Stimulated activated naive CD8-positive, alpha-beta T cell treated with anti-CD3 and anti-CD28 coated beads, Interleukin-15, amount 100 ng/mL, for 72 hours (primary cell): ENCODE measurements at places on chromosomes 11 and 22.
A peak's percentile ranks its signal among the peaks of the same experiment; 100 is the strongest.

- DNase-seq, result no peak
Measured at GRCh38 chr11:115743719-115744118, 239.5 kb upstream of the CADM1 start.

GRCh38 chr22:25883482-25884033 lies 141.6 kb downstream of the MYO18B start:
- no peak for DNase-seq

- DNase-seq, result no peak
Measured at GRCh38 chr11:64048042-64048854, 12.5 kb downstream of the FLRT1 start.

DNA sequence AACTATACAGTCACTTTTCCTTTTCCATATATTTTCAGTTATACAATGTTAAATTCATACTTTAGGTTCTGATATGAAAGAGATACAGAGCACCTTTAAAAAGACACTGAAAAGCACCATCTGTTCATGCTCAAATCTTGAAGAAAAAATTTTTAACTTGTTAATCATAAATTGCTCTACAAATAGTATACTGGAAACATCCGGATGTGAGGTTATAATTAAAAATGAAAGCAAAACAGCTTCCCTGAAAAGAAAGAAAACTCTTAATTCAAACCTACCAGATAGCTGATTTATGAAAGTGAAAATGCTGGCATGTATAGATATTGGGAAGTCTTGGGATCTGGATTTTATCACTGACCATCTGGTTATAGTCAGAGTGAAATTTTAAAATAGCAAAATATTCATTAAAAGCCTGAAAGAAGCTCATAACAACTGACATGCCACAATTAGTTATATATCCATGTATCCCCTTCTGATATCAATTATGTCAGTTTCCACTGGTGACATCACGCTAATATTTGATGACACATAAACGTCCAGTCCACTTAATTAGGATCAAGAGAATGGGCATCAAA lies 740.0 kb downstream of the DLG2 start:
- DNase-seq, result no peak

DNA sequence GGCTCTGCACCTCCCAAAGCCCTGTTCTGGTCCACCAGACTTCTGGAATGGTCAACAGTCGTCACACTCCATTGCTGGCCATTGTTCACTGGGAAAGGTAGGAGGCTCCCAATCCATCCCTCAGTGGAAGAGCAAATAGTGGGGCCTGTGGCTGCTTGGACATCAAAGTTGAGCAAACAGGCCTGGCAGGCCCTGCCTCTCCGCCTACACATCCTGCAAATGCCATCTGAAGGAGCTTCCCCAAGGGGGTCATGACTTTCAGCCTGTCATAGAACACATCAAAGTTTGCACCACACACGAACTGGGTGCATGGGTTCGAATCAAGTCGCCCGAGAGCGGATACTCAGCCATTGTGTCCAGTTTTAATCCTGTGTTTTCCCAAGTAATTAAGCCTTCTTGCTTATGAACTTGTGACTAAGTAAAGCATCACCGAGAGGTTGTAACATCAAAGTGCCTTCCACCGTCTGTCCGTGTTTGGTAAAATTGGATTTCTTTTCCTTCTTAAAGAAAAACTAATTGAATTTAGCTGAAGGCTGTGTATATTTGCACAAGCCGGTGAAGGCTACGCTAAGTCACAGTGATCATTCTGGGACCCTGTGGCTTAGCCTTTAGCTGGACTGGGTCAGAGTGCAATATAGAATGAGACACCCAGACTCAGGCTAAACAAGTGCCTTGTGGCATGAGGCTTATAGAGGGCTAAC lies 36.1 kb downstream of the CLPB start:
- DNase-seq, result no peak

DNA sequence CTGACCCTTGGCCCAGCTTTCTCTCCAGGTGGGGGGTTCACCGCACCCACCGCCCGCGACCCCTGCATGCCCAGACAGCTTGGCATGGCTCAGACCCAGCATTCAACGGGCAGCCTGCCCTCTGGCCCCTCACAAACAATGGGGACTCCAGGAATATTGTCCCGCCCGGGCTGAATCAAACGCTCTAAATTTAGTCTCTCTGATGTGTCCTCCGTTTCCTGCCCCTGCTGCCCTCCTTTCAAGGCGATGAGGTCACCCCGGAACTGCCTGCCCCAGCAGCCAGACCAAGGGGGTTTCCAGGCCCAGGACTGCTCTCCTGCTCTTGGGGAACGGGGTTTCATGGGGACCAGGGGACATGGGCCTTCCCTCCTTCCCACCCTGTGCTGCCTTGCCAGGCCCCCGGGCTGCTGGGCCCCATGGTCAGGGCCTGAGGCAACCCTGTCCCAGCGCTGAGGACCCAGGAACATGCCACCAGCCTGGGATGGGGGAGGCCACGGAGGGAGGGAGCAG lies 10.1 kb upstream of the PDGFB start:
- peak; percentile 45 for DNase-seq

GRCh38 chr11:127137771-127138280 lies 137.3 kb upstream of the KIRREL3 start:
- no peak for DNase-seq

DNA sequence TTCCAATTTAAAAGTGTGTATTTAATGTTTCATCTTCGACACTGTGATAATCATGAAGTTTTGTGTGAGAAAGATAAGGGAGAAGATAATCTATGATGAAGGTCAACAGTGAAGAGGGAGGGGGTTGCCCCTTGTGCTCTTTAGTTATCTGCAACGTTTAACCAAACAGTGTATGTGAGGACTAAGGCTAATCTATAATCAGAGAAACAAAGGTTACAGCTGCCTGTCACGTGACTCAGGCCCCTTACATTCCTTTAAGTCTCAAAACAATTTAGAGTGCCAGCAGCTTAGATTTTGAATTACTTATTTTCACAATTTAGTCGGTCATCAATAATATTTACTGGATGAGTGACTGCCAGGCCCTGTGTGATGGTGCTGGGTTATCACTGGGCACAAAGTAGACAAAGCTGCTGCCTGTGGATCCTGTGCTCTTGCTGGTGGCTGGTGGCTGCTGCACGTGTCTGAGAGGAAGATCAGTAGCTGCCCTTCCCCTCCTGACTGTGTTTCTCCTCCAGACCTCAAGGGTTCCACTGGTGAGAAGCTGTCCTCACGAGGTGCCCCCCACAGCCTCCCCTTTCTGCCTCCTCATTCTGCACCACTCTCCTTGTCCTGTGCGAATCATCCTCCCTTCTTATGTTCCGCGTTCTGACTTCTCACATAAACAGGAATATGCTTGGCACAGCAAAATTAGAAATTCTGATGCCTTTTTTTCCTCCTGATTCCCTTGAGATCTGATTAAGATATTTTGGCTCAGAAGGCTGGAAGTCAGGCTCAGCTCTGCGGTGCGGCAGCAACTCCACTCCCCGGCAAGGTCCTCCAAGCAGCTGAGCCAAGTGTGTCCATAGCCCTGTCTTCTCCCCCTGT lies 331.1 kb upstream of the B3GAT1 start:
- DNase-seq, result no peak
